Substantia nigra (tissue), 51 donors: ENCODE measurements at places on chromosomes 13 and 19.

DNA sequence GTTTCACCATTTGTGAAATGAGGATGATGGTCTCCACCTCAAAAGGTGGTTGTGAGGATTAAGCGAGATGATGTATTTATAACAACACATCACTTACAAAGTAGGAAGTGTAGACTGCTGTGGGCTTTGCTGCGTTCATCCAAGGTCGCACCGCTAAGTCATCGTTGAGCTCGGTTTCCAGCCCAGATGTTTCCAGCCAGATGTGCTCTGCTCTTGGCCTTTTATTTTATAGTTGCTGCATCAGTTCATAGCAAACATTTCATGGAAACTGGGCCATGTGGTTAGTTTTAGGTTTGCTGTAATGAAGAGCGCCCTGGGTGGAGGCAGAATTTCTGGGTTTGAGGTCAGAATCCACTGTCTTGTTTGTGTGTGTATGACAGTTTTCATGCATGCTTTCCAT, 76.5 kb upstream of the RNF113B start:
- no peak for DNase-seq

DNA sequence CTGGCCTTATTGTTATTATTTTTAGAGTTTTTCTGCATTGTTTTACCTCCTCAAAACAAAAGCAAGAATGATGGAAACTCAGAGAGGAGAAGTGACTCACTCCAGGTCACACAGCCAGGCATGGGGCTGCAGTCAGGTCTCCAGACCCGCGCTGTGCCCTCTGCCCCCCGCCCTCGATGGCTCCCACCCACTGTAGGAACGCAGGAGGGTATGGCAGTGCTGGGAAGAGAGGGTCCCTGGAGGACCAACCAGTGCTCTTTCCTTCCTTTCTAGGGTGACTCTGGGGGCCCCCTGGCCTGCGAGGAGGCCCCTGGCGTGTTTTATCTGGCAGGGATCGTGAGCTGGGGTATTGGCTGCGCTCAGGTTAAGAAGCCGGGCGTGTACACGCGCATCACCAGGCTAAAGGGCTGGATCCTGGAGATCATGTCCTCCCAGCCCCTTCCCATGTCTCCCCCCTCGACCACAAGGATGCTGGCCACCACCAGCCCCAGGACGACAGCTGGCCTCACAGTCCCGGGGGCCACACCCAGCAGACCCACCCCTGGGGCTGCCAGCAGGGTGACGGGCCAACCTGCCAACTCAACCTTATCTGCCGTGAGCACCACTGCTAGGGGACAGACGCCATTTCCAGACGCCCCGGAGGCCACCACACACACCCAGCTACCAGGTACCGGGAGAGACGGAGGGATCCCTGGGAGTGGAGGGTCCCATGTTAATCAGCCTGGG, 5.6 kb downstream of the TIMM13 start:
- DNase-seq, result no peak

DNA sequence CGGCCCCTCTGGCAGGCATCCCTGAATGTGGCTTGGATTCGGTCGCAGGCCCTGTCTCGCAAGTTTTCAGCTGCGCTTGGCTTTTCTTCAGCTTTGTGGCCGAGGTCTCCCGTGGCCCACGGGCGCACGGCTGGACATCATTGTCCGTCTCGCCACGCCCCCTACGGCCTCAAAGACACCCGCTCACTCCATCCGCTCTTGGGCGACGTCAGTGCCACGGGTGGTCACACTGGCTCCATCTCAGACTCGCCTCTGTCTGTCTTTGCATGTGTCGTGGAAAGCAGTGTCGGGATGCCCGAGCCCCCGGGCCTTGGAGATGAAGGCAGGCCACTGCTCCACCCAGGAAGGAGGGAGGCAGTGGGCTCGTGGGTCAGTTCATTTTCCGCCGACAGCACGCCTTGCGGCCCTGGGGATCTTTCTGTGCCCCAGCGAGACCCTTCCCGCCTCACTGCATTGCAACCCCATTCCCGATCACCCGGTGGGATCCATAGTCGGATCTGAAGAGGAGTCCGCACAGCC, 51.0 kb downstream of the ZNF146 start:
- DNase-seq, result no peak

GRCh38 chr19:52748336-52748950, 13.6 kb upstream of the ZNF611 start:
- DNase-seq, result no peak

- DNase-seq, result no peak
These were observed 50.2 kb downstream of the MTMR6 start for GRCh38 chr13:25237083-25237482.

GRCh38 chr13:22618002-22618401, 562.8 kb upstream of the SGCG start:
- no peak for DNase-seq

GRCh38 chr19:50383001-50383851, 921 bp upstream of the POLD1 start:
- DNase-seq, result no peak
